ENCODE measurements at places on chromosomes 6 and 20.

- DNase-seq, result no peak
Measured at GRCh38 chr6:126167726-126168125, 172.2 kb upstream of the CENPW start.

GRCh38 chr6:163841733-163842132 is 427.2 kb downstream of the QKI start:
- DNase-seq, result no peak

DNA sequence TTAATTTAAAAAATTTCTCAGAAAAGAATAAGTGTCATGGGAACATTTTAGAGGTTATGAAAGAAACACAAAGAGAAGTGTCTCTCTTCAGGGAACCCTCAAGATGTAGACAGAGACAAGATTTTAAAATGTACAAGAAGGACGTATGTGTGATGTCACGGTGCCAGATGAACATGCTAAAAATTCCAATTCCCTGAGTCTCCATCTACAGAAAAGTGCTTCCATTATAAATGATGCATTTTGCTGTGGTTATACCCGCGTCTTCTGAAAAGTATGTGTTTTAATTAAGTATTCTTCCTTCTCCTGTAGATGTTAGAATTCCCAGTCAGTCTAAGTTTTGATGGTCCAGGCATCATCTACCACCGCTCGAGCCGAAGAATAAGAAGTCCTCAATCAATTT is 489.1 kb downstream of the PREX1 start:
- DNase-seq, result no peak

- no peak for DNase-seq
Measured at GRCh38 chr6:157267654-157268053, 55.7 kb downstream of the TMEM242 start.

DNA sequence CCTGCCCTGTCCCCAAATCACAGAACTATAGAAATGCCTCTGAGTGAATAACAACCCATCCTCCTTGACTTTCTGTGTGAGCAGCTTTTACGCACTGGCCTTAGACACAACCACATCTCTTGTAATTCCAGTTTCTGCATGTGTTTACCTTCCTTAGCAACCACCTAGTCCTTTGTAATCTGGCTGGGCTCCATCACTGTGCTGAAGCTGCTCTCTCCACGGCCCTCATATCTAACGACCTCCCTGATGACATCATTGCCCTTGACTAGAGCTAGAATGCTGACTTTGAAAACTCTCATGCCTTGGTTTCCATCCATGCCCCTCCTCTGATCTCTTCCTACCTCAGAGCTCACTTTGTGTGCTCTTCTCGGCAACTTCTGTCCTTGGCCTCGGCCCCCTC is 30.5 kb upstream of the GLP1R start:
- DNase-seq, result no peak

DNA sequence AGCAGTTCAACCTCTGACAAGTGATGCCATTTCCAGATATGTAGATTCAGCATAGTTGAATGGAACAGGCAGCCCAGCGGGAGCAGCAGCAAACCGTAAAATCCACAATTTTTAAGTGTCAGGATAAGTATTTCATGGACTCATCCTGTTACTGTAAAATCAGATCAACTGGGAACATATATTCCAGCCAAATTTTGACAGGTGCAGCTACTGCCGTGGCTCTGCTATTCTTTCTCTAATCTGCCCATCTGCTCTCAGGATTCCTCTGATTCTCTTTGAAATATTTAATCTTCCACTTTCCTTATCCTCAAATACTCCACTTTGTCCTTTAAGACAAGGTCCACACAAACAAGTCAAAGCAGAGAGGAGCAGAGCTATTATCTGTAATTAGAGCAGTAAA is 245.4 kb upstream of the ASCC3 start:
- DNase-seq, result no peak

DNA sequence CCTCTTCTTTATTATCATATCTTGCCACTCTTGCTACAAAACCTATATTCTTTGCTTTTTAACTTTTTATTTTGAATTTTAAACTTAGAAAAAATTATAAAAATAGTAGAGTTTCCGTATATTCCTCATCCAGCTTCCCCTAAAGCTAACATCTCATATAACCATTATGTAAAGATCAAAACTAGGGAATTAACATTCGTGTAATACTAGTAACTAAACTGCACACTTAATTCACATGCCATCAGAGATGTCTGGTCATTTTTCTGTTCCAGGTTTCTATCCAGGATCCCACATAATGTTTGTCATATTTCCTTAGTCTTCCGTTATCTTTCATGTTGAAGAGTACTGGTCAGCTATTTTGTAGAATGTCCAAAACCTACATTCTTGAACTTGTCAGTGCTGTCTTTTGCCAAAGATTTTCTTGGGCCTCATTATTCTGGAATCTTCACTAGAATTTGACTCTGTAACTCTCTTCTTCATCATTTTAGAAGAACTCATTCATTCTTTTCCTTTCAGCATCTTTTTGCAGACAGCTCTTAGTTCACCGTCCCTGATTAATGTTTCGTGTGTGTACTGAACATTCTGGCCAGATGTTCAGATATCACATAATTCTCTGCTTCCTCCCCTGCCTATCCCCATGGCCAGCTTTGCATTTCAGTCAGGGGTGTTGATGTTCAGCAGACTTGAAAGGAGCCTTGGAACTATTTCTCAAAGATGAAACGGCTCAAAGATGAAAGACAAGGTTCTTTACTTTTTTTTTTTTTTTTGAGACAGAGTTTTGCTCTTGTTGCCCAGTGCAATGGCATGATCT is 9.4 kb downstream of the CTNNBL1 start:
- DNase-seq, result no peak

GRCh38 chr20:50526403-50526989 is 16.3 kb downstream of the PTPN1 start:
- DNase-seq, result no peak

DNA sequence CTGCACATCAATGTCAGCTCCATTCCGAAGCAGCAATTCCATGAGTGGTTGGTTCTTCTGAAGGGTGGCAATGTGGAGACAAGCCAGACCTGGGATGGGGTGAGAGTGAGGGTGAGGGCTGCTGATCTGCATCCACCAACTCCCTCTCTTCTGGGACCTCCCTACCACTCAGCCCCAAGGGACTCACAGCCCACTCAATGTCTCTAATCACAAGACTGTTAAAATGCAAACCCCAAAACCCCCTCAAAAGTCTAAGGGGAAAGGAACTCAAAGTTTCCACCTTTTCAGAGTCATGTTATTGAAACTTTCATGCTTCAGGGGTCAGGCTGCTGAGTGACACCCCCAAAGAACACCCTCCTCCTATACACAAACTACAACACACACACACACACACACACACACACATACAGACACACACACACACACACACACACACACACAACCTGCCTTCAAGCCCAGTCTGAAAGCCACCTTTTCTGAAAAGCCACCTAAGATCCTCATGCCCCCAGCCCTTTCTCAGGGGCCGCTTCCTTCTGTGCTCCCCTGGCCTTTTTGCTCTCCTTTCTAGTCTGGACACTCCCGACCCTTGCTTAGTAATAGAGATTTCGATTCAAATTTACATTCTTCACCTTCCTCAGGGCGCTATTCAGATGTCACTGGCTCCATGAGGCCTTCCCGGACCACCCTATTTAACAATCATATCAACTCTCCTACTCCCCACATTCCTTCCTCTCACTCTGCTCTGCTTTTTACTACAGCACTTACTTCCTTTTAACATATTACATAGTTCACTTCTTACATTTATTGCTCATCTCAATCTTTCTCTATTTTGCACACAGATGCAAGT is 3.3 kb upstream of the SLC35B2 start:
- no peak for DNase-seq

DNA sequence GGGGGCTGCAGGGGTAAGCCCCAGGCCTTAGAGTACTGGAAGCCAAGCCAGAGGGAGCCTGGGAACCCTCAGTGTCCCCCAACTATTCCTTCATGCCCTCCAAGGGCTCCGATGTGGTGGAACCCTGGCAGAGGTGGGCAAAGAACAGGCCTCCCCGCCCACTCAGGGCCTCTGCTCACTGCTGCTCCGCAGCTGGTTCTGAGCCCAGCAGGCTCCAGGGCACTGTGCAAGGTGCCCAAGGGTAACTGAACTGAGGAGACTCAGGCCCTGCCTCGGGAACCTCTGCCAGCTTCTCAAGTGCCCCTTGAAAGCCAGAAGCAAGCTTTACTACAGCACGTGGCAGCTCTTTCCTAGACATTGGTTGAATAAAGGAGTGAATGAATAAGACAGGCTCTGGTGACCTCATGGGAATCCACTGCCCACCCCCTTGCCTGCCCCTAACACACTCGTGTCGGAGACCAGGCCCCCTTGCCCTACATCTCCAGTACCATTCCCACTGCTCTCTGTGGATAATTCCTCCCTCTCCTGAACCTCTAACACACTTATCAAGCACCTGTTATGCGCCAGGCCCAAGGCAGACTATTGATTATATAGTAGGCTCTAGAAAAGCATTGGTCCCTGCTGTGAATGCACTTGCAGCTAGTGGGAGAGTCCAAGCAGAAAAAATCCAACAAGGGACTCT is 55.0 kb downstream of the TOX2 start:
- no peak for DNase-seq

Data from AG09309 (cell line).